ENCODE measurements at places on chromosomes 7 and 10. TPM values are rescaled to one million over a fixed set of nuclear protein-coding genes. Genes with fewer than 3 reads are reported as not detected.

DNA sequence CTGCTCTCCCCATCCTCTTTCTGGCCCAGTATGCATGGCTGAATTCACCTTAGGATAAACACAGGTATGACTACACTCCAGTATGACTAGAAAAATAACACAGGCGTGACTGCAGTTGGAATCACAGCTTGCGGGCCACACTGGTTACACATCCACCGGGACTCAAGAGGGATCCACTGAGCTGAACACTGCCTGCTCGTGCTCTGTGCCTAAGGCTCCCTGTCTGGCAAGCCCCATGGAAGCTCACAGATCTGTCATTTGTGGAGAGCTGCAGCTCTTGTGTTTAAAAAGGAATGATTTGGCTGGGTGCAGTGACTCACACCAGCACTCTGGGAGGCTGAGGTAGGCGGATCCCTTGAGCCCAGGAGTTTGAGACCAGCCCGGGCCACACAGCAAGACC is 26.8 kb downstream of the VOPP1 start:
- H3K27me3 ChIP-seq: no peaks in the 10 kb centered on the region
- H3K27ac ChIP-seq: no peak overlapping the region
- H3K4me1 ChIP-seq: peaks cover 27% of the 10 kb centered on the region
- no peak for DNase-seq

GRCh38 chr10:3143791-3144434 is 28.7 kb downstream of the PITRM1 start:
- peaks cover 3% of the 10 kb centered on the region for H3K36me3 ChIP-seq
- no peaks in the 10 kb centered on the region for H3K27me3 ChIP-seq
- H3K27ac ChIP-seq: no peak overlapping the region
- H3K4me3 ChIP-seq: no peak overlapping the region
- no peak for DNase-seq

GRCh38 chr10:78868048-78868447 is 200.7 kb upstream of the ZMIZ1 start:
- no peaks in the 10 kb centered on the region for H3K27me3 ChIP-seq
- no peaks in the 10 kb centered on the region for H3K36me3 ChIP-seq
- DNase-seq: no peak

DNA sequence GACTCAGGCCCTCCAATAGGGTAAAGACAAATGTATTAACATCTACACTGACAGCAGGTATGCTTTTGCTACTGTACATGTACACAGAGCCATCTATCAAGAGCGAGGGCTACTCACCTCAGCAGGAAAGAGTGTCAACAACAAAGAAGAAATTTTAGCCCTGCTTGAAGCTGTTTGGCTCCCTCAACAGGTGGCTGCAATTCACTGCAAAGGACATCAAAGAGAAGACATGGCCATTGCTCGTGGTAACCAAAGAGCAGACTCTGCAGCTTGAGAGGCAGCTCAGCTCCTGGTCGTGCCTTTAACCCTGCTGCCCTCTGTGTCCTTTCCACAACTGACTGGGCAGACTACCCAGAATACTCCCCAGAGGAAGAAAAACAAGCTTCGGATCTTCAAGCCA is 5.1 kb downstream of the AKR1B15 start:
- H3K36me3 ChIP-seq: no peaks in the 10 kb centered on the region
- H3K4me1 ChIP-seq: no peaks in the 10 kb centered on the region
- H3K4me3 ChIP-seq: no peak overlapping the region
- DNase-seq: no peak

- no peak for DNase-seq
- no peaks in the 10 kb centered on the region for H3K27me3 ChIP-seq
- H3K36me3 ChIP-seq: no peaks in the 10 kb centered on the region
- H3K27ac ChIP-seq: no peak overlapping the region
These were observed 63.7 kb downstream of the CYTH3 start for GRCh38 chr7:6208573-6209328.

DNA sequence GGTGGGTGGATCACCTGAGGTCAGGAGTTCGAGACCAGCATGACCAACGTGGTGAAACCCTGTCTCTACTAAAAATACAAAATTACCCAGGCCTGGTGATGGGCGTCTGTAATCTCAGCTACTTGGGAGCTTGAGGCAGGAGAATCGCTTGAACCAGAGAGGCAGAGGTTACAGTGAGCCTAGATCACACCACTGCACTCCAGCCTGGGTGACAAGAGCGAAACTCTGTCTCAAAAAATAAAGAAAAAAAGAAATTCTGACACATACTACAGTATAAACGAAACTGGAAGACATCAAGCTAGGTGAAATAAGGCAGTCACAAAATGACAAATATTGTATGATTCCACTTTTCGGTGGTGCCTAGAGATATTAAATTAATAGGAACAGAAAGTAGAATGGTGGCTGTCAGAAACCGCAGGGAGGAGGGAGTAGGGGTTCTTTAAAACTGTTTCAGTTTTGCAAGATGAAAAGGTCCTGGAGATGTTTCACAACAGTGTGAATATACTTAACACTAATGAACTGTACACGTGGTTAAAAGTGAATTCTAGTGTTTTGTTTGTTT is 23.2 kb downstream of the PILRA start:
- H3K4me3 ChIP-seq: no peak overlapping the region
- no peaks in the 10 kb centered on the region for H3K27me3 ChIP-seq
- no peaks in the 10 kb centered on the region for H3K36me3 ChIP-seq
- H3K4me1 ChIP-seq: no peaks in the 10 kb centered on the region
- H3K27ac ChIP-seq: no peak overlapping the region

DNA sequence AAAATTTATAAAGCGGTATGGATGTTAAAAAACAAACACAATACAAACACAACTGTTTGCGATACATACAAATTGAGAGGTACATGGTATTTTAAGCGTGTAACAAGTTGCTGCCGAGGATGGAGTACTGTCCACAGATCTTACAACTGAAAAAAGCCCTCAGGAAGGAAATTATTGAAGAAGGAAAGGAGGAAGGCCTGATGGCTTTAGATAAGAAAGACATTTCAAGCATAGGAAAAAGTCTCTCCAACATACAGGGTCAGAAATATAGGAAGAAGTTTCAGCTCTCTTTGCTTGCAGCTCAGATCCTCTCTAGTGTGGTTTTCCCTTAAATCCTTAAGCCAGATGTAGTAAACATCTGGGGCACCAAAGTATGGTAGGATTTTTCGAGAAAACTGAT is 25.0 kb downstream of the RBM28 start:
- H3K36me3 ChIP-seq: peaks cover 29% of the 10 kb centered on the region
- no peak for DNase-seq
- no peak overlapping the region for H3K4me3 ChIP-seq
- H3K27ac ChIP-seq: no peak overlapping the region
- H3K27me3 ChIP-seq: no peaks in the 10 kb centered on the region

Gene RARRES2
- total RNA-seq: 743 TPM

Gene ASB10
- total RNA-seq: not detected

Gene SPOCK2
- total RNA-seq: 0.72 TPM

Gene CCDC172
- not detected for total RNA-seq

Gene ASZ1
- not detected for total RNA-seq

Gene EVX1
- not detected for total RNA-seq
